ENCODE measurements at places on chromosomes 3 and 15.

- DNase-seq = no peak
Measured at GRCh38 chr3:190692256-190692655, 170.2 kb downstream of the GMNC start.

DNA sequence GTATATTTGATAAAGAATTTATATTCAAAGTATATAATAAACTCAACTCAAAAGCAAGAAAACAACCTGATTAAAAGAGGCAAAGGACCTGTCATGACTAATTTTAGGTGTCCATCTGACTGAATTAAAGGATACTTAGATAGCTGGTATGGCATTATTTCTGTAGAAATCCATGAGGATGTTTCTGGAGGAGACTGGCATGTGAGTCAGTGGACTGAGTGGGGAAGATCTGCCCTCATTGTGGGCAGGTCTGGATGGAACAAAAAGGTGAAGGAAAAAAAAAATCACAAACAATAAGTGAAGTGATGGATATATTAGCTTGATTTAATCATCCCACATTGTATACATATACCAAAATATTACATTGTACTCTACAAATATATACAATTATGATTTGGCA is 16.6 kb downstream of the ANKRD28 start:
- no peak for DNase-seq

DNA sequence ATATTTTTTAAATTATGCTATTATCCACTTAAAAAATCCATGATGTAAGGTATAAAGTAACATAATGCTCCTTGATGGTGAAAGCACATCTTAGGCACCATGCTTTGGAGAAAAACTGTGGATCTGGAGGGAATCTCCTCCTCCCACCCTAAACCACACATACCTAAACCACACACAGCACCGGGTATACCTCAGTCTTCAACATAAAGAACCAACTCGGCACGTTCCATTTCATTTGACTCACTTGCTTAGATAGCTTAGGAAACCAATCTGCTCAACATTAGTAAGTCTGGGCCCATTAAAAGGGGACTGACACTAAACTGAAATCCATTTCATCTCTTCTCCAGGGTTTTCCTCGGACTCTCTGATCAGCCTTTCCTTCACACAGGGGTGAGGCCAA is 945.7 kb upstream of the CFAP20DC start:
- DNase-seq = no peak

DNA sequence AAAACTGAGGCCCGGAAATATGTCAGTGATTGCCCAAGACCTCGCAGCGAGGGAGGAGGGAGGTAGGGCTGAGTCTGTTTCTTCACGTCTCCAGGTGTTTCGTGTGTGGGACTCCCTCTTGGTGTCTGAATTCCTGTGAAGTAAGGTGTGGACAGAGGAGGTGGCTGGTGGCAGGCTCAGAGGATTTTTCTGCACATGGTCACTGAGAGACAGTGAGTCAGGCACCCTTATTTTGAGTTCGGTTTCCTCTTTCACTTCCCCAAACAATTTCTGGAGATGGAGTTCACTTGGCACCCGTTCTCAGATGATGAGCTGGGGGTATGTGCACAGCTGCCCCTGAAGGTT is 46.3 kb upstream of the VPS8 start:
- no peak for DNase-seq

- DNase-seq = no peak
Measured at GRCh38 chr15:77819048-77819850, 186.5 kb upstream of the LINGO1 start.

DNA sequence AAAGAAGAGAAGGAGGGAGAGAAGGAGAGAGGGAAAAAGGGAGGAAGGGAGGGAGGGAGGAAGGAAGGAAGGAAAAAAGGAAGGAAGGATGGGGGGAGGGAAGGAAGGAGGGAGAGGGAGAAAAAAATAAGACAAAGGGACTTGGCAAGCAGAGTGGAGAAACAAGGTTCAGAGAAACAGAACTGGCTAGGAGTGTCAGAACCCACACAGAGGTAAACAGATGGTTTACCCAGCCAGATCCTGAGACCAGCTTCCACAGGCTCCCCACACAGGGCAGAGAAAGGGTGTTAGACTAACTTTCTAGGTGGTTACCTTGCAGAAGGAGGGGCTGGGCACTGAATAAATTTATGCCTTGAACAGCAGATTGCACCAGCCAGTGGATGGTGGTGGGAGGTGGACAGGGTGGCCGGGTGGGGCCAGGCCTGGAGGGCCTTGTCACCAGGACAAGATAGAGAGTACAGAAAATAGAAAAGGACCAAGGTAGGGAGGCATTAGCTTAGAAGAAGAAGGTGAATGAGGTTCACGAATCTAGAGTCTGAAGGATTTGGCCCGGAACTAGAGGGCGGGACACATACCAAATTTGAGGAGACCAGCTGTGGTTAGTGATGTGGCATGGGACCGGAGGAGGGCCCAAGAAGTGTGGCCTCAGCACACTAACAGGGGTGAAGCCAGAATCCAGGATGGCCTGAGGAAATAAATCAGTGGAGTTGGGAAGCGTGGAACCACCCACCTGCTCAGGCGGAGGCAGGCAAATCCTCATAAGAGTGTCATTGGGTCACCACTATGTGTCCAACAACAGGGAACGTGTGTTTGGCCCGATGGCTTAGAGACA is 1.2 kb upstream of the TM4SF1 start:
- DNase-seq = no peak

DNA sequence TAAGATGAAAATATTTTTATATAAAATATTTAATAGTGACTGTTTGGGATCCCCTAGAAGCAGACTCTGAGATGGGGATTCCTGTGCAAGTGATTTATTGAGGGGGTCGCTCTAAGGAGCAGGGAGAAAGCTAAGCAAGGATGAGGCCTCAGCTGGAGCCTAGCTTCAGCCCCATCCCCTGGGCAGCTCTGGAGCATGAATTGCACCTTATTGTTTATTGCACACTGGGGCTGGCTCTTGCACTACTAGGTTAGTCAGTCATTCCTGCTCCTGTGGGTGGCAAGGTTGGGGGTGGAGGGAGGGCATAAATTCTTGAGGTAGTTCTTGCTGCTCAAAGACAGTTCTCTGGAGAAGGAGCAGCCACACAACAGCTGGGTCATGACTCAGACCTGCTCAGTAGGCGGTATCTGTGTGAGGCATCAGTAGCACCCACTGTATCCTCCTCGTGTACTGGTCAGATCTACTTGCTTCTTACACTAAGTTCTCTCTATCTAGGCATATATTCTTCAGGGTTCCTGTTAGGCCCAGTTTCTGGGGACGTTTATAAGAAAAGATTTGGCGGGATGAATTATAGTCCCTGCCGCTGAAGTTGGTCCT is 27.2 kb upstream of the TNFSF10 start:
- peak; percentile 78 for DNase-seq

DNA sequence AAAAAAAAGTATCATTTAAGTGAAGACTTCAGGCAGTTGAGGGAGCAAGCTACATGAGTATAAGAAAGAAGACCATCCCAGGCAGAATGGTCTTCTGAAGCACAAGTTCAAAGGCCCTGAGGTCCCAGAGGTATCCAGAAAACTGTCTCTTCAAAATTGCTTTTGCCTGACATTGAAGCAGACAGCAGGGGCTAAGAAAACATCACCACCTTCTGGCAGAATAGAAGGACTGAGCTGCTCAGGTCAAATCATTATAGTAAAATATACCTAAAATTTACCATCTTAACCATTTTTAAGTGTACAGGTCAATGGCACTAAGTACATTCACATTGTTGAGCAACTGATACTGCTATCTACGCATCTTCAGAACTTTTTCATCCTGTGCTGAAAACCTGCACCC is 16.4 kb downstream of the GPR160 start:
- DNase-seq = no peak

GRCh38 chr3:53730576-53730975 is 115.6 kb downstream of the CHDH start:
- no peak for DNase-seq

DNA sequence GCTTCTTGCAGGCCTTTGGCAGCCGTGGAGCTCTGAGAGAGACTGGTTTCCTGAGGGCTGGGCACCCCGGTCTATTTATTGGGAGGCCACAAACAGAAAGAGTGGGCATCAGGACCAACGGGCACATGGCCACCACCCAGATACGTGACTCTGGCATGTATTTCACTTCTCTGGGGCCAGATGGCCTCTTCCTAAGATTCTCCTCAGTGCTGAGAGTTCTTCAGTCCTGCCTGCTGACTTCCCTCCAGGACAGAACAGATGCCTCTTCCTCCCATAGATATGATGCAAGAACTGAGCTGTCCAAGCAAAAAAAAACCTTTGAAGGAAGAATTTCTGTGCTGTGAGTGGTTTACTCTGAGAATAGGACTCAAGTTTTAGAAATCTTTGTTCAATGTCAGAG is 107.7 kb downstream of the IGF2BP2 start:
- DNase-seq = no peak

- no peak for DNase-seq
Measured at GRCh38 chr3:140250010-140250855, 315.2 kb downstream of the CLSTN2 start.

- DNase-seq = no peak
Measured at GRCh38 chr3:32818229-32818969, 602 bp downstream of the TRIM71 start.

DNA sequence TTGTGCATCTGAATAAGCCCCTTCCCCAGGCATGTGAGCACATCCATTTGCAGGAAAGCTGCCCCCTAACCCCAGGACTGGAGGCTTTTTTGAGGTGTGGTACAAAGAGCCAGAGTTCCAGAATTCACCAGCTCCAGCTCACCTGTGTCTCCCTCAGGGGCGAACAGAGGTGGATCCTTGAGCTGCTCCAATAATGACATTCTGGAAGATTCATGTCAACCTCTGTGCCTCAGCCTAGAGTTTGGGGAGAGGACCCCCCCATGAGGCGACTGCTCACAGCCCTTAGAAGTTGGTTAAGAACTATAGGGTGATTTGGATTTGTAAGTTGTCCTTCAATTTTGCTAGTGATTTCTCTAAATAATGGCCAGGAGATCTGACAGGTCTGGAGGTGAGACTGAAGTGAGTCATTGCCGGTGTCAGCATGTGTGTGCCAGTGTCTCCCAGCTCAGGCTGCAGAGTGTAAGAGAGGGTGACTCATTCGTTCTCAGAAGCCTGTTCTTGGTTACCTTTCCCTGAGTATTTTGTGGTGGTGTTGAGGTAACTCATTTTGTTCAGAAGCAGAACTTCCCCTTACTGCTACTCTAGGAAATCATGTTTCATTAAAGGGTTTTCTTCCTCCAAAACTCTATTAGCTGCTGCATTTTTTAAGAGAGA is 136.9 kb upstream of the TOPAZ1 start:
- DNase-seq = peak; percentile 38

GRCh38 chr3:115651599-115651998 is 28.3 kb downstream of the GAP43 start:
- no peak for DNase-seq

DNA sequence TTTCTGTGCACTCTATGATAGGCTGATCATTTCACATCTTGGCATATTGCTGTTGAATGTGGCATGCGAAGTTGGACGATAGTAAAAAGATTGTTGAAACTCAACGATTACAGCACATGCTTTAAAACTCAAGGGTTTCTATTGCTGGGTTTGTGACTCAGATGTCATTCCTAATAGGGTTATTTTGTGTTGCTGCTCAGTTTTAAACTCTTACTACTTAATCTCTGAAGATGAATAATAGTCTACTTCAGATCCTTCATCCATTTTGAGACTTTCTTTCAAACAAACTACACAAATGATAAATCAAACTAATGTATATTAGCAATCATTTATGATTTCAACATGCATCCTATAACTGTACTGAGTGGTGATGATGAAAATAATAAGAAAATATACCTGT is 71.3 kb upstream of the MBNL1 start:
- no peak for DNase-seq

- DNase-seq = no peak
Measured at GRCh38 chr3:137204409-137204808, 246.6 kb downstream of the IL20RB start.

GRCh38 chr3:43695863-43696262 is 5.1 kb downstream of the ABHD5 start:
- no peak for DNase-seq

DNA sequence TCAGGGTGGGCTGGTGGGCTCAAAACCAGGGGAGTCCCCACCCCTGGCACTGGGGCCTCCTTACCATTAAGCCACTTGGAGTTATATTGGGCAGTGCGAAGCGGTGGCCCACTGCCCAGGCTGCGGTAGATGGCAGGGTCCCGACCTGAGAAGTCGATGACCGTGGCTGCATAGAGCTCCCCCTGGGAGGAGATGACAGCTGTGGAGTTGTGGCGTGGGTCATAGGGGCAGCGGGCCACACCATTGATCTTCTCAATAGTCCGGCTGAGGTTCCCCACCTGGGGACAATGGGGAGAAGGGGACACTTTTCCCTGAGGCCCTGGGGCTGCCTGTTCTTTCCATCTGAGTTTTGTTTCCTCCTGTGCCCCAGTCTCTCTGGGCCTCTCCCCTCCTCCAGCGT is 99.8 kb downstream of the SEMA5B start:
- no peak for DNase-seq

DNA sequence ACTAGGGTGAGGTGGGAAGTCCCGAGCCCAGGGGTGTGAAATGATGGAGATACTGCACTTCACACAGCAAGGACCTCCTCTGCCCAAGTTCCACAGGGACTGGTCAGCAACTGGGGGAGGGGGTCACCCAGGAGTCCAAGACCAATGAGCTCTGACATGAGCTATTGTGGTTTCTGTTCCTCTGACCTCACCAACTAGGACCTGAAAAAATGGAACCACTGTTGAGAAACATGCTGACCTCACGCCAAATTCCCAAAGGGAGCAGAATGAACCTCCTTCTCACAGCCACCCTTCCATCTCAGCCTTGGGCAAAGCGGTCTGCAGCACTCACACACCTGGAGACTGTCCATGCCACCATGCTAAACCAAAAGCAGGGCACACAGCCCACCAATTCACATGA is 69.3 kb downstream of the LRIG1 start:
- DNase-seq = no peak

GRCh38 chr15:39874890-39875549 is 45.0 kb downstream of the GPR176 start:
- peak; percentile 20 for DNase-seq

DNA sequence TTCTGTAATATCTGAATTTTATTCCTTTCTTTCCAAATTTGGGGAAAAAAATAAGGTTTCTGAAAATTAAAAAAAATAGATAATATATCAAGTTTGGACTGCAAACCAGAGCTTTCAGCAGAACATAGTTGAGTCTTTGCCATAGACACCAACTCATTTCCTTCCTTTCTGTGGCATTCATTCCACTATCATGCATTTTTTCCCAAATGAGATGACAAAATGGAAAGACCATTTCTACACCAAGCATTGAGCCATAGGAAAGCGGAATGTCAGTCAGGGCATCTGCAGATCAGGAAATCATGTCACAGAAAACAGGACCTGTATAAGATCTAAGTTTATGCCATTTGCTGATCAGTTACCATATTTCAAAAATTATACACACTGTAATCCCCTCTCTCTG is 333.3 kb upstream of the THBS1 start:
- DNase-seq = no peak

- no peak for DNase-seq
Measured at GRCh38 chr3:40847551-40847992, 322.8 kb downstream of the ZNF621 start.

DNA sequence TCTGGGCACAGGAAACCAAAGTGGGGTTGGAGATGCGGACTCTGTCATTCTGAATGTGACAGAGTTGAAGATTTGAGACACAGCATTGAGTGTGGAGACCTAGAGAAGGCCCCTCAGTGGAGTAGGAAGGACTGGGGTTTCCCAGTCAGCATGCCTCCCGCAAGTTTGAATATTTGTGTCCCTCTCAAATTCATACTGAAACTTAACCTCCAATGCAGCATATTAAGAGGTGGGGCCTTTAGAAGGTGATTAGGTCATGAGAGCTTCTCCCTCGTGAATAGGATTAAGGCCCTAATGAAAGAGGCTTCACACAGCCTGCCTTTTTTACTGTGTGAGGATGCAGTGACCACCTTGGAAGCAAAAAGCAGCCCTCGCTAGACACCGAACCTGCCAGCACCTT is 8.0 kb downstream of the HDDC3 start:
- DNase-seq = no peak

GRCh38 chr3:127406309-127407025 is 118.6 kb upstream of the PRR20G start:
- DNase-seq = peak; percentile 7
